ENCODE measurements at places on chromosomes 4 and X.

DNA sequence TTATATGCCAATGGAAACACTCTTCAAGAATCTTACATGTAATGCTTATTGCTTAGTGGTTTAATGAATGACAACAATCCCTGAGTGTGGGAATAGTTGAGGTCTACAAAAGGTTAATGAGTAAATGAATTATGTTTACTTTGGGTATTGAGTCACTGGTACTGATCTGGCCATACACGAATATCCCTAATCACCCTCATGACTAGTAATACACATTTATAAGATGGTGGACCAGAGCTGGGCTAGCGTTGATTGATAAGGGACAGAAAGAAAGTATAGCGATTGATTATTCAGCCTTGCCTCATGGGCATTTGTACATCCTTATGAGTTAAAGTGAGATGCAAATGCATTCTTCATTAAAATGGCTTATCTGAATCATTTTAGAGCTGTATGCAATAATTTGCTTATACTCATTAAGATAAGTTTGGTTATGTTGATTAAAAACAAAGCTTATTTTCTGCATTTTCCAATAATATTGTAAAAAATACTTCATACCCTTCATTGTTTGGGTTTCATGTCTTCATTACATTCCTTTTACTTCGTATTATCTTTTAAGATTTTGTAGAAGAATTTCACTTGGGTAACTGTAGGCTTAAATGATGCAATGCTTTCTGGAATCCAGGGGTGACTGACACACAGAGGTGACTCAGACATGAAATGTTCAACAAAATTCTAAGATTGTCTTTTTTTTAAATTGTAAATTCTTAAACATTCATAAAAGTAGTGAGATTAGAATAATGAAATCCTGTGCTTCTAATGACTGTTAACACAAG is 47.4 kb downstream of the FGF2 start:
- no peak for DNase-seq

DNA sequence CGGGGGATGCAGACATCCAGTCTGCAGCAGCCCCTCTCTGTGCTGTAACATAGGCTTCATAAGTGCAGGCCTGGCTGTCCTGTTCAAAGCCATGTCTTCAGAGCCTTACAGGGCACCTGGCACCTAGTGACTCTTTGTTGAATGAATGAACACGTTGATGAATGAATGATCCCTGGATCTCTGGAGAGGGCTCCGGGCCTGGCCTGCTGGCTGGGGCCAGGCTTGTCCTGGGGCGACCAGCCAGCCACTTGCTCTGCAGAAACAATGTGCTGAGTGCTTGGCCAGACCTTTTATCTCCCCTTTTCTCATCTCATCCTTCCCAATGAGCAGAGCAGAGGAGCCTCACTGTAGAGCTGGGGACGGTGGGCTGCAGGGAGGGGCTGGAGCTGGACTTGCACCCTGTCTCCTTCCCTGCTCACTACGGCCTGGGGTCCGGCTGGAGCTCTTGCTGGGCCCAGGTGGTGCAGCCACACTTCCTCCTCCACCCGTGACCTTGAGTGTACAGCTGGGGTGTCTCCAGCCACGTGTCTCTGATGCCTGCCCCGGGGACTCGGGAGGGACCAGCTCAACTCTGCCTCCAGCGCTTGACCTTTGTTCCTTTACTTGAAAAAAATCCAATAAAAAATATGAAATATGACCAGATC is 77.9 kb downstream of the PSAPL1 start:
- no peak for DNase-seq

- no peak for DNase-seq
Observed at GRCh38 chr4:40515037-40515397, 114.6 kb downstream of the RBM47 start.

DNA sequence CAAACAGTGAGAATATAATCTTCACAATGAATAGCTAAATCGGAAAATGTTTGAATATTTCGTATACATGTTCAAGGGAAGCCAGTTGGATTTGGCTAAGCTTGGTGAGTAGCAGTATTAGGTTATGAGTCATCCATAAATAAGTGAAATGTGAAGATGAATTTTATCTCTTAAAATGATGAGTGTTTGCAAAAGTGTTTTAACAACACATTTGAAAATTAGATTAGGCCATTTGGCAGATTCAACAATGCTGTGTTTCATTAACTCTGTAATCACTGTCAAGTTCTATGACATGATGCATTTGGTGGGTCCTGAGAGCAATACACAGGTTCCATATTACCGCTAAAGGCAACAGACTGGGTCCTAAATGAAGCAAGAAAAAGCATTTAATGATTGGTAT is 301.9 kb upstream of the PRPS2 start:
- DNase-seq = no peak

DNA sequence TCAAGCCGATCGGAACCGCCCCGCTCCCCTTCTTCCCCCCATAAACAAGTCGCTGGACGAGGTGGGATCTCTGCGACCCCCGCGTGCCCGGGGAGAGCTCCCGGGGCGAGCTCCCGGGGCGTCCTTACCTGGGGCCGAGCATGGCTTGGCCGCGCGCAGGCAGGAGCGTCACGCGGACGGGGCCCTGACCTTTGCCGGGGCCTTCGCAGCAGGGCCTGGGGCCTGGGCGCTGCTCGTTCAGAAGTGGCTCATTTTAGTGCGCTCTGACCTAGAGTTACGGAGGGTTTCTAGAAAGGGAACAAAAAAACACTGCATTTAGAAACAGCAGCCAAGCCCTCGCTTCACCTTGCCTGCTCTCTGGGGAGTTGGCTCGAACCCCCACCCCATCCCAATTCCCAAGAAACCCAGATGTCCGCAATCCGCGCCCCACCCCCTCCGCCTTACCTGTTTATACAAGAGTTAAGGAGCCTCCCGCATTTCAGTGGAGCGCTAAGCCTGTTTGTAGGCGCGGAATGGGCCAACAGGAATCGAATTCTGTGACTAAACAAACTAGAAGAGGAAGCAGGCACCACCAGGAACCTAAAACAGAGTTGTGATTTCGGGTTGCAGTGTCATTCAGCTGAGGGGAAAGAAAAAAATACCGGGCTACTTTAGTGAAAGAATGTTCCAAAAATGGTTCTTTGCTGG is 814 bp upstream of the RBM47 start:
- DNase-seq = no peak

- no peak for DNase-seq
Observed at GRCh38 chr4:6319530-6320150, 50.0 kb downstream of the WFS1 start.

All from NCI-H1092 (cell line).